ENCODE measurements at places on chromosomes 3 and 15.

DNA sequence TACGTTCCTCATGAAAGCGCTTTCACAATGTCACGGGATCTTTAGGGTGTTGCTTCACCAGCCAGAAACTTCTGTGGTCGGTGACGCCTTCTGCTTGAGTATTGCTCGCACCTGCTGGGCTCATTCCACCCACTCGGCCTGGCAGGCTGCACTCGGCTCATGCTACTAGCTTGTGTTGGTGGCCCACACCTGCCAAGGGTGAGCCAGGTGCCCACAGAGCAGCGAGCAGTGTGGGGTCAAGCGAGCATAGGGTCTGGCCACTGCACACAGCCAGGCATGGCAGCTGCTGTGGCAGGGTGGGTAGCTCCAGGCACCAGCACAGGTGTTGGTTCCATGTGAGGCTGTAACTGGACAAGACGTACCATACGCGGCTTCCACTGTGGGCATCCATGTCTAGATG, 202.9 kb upstream of the CADM2 start:
- DNase-seq: no peak

DNA sequence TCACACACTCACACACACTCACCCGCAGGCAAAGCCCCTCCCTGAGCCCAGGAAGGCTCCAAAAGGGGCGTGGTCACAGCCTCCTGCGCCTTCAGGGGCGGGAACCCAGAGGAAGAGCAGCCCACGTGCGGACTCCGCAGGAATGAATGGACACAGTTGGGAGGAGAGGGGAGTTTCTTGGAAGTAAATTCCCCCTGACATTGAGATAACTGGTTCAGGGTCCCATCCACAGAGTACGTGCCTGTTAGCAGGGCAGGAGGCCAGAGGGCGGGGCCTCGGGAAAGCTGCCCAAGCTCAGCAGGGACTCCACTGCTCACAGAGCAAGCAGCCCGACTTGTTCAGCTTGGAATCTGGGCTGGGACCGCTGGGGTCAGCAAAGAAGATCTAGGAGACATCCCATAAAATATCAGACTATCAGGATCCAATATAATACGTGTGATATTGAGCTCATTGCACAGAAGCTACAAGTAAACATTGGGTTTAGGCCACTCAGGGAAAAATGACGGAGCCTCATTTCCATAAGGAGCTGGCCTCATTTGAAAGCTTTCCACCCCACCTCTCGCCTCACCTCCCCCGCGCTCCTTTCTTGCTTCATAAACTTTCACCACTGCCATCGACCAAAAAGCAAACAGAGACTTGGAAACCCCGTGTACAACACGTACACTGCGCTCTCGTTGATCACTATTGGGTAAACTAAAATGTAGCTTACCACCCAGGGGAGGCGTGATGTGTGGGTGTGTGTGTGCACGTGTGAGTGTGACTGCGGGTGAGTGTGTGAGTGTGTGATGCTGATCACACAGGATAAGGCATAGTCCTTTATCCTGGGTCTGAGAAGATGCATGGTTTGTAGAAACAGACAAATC, 36.0 kb downstream of the TM2D3 start:
- peak; percentile 77 for DNase-seq

- no peak for DNase-seq
These were observed 32.1 kb upstream of the PIAS1 start for GRCh38 chr15:68022061-68022460.

GRCh38 chr3:19148768-19149091, 420 bp downstream of the KCNH8 start:
- no peak for DNase-seq

DNA sequence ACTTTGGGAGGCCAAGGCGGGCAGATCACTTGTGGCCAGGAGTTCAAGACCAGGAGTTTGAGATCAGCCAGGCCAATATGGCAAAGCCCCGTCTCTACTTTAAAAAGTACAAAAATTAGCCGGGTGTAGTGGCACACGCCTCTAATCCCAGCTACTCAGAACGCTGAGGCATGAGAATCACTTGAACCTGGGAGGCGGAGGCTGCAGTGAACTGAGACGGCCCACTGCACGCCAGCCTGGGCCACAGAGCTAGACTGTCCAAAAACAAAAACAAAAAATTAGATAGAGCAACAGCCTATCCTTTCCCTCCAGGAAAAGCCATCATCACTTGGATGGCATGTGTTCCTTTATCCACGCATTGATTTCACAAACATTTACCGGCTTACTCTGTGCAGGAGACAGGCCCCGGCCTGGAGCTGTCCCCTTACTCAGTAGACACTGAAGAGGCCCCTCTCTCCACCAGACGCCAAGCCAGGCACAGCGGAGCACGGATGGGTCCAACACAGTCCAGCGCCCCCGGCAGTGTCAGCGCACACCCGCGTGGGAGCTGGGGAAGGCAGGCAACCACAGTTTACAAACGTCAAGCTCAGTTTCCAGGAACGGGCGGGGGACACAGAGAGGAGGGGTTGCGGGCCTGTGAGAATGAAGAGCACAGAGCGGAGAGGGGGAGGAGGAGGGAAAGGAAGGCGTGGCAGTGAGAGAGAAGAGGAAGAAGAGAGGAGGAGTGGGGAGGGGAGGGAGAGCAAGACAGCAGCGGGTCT, 3.1 kb downstream of the GP5 start:
- peak; percentile 64 for DNase-seq

GRCh38 chr3:18030371-18030870, 288.0 kb upstream of the TBC1D5 start:
- no peak for DNase-seq

DNA sequence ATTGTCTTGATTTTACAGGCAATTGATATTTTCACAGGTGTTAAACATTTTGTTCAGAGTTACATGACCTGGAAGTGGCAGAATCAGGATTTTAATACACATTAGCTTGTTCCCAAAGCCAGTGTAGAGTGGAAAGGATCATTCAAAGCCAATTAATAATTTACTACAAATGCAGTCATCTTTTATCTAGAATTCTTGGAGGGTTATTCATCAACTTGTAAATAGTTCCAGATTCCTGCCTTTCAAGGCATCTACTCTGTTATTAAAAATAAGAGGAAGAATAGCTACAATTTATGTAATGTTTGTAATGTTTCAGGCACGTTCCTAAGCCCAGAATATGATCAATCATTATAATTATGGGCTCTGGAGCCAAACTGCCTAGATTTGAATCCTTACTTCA, 358.5 kb downstream of the ZNF385D start:
- DNase-seq: no peak

- DNase-seq: peak; percentile 25
These were observed 49.5 kb upstream of the HACD2 start for GRCh38 chr3:123634149-123635051.

- no peak for DNase-seq
These were observed 50.5 kb upstream of the FBN1 start for GRCh38 chr15:48695827-48696573.

GRCh38 chr3:125002414-125003368, 53.1 kb downstream of the HEG1 start:
- DNase-seq: no peak

GRCh38 chr3:102336130-102336529, 98.7 kb upstream of the ZPLD1 start:
- no peak for DNase-seq

GRCh38 chr3:194485881-194486539, 792 bp downstream of the ATP13A3 start:
- DNase-seq: no peak

- DNase-seq: no peak
These were observed 5.8 kb upstream of the TGFBR2 start for GRCh38 chr3:30600572-30600971.

GRCh38 chr3:197393711-197394110, 95.3 kb upstream of the DLG1 start:
- no peak for DNase-seq

GRCh38 chr3:165835431-165835830, 1.8 kb downstream of the BCHE start:
- DNase-seq: no peak

GRCh38 chr15:62462721-62463120, 297.6 kb upstream of the C2CD4B start:
- DNase-seq: no peak

DNA sequence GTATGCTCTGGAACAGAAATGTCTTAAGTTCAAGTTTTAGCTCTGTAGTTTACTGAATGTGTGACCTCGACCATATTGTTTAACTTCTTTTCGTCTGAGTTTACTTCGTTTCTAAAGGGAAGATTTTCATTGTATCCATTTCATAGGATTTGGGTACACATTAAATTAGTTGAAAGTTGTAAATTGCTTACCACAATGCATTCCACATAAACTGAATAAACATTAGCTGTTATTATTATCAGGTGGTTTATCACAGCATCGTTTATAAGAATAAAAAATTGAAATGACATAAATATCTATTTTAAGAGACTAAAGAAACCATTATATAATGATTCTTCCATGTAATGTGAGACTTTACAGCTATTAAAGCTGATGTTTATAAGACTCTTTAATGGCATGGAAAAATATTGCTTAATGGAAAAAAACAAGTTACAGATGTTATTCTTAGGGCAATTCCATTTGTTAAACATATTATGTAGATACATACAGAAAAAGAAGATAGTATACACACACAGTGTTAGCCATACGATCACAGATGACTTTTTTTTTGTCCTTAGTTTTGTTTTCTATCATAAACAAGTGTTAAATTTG, 342.3 kb upstream of the SGO1 start:
- no peak for DNase-seq

GRCh38 chr3:144350125-144350524, 378.5 kb downstream of the DIPK2A start:
- no peak for DNase-seq

DNA sequence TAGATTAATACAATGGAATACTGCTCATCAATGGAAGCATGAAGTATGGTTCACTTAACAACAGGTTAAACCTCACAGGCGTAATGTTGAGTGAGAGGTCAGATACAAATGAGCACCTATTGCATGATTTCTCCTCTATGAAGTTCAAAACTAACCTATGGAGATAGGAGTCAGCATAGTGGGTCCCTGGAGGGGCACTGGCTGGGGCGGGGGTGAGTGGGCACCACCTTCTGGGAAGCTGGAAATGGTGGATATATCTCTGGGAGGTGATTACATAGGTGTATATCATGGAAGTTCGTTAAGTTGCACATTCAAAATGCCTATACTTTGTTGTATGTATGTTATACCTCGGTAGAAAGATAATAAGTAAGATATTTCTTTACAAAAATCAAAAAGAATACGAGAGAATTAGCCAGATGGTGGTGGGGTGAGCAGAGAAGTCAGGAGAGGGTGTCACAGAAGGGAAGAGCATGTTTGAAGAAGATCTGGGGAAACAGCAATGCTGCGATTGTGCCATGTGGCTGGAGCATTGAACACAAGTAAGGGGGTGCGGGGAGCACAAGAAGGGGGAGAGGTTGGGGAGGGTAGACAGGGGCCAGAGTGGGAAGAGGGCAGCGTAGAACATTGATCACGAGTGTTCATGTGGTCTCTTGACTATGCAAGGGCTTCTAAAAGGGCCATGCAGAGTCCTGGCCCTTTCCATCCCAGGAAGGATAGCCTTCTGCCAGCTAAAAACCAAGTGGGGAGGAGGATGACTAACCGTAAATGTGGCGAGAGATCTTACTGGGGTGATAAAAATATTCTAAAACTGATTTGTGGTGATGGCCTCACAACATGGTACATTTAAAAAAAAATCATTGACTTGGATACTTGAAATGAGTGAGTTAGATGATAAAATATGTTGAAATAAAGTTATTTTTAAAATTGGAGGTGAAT, 30.2 kb downstream of the ITGA11 start:
- no peak for DNase-seq

DNA sequence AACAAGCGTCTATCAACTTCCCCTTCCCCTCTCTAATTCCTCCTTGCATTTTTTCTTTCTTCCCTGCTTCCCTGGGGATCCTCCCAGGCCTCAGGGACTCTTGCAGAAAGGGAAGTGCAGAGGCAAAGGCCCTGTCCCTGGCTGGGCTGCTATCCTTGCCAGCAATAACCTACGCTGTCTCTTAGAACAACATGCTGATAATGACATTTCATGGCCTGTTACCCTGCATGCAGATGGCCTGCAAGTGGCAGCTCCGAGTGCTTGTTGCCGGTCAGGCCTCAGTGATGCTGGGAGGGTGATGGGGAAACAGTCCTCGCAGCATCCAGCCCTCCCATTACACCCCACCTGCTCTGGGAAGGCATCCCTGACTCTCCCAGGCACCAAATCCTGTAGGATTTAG, 167.6 kb downstream of the RAB11A start:
- no peak for DNase-seq

GRCh38 chr3:160210799-160211221, 14.4 kb upstream of the C3orf80 start:
- no peak for DNase-seq

- no peak for DNase-seq
These were observed 8.1 kb upstream of the CSPG5 start for GRCh38 chr3:47586746-47587145.

DNA sequence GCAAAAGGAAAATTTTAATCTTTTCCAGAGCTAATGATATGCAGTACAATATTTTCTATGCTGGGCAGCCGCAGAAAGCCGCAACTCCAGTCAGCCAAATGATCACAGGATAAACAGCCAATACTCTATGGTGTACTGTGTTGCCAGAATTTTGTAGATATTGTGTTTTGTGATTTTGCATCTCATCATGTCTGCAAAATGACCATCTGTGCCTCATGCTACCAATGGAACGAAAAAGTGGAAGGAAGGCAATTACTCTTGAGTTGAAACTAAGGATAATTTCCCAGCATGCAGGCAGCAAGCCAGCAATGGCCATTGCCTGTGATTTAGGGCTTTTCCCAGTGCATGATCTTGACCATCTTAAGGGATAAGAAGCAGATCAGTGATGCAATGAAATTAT, 891.9 kb downstream of the PLOD2 start:
- DNase-seq: no peak

DNA sequence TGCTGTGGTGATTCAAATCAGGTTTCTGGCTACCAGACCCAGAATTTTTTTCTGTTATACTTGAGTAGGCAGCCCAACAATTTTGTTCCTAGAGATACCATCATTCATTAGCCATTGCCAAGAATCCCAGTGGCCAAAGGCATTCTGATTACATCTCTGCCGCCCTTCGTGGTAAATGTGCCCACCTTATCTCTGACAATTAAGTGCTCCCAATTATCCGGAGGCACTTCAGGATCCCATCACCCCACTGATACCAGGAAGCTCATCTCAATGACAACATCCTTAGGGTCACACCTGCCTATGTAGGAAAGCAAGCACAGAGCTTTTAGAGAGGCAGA, 43.2 kb upstream of the RPL35A start:
- no peak for DNase-seq

DNA sequence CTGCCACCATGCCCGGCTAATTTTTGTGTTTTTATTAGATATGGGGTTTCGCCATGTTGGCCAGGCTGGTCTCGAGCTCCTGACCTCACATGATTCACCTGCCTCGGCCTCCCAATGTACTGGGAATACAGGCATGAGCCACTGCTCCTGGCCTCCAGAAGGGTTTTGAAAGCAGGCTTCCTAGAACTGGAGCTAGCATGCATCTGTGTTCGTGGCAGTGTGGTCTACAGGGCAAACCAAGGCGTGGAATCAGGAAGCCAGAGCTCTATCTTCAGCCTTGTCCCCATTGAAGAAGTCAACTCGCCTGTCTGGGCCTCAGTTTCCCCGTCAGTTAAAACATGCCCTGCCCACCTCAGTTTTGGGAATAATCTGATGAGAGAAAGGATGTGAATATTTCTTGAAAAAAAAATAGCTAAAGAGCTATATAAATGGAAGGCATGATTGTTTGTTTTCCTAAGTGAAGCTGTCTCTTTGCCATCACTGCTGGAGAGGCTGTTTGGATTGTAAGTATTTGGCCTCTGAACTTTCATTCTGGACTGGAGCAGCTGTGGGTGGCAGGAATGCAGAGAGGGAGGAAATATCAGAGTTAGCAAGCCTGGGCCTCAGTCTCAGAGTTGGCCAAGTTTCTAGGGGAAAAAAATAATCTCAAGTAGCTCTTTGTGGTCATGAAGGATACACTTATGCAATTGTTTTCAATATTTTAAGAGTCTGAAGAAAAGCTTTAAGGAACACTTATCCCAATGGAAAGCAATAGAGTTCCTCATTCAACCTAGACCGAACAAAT, 36.5 kb upstream of the UACA start:
- DNase-seq: no peak
